ENCODE measurements at places on chromosomes 3 and 15.

DNA sequence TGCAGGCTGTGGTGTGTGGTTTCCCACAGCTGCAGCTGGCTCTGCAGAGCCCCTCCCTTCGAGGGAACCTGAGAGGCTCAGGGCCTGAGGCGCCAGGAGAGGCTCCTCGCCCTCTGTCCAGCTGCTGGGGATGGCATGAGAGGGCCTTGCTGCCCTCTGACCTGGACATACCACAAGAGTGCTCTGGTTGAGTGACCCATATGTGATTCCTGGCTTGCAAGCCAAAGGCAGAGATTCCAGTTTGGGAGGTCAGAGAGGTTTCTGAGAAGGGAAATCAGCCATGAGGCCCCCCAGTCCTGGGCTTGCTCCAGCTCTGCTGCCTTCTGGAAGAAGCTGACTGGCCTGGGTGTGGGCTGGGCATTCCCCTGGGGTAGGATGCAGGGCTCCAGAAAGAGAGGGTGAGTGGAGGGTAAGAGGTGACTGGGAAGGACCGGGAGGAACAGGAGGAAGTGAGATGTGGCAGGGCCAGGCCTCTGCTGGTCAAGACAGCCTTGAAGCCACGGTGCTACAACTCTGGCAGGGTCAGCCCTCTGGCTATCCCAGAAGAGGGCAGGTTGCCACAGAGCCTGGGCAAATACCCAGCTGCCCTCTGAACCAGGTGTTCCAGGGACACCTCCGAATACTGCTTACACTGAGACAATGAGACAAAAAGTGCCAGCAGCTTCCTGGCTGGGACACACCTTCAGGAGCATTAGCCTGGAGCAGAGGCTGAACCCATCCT, 16.0 kb upstream of the SRP14 start:
- peak; percentile 34 for ATAC-seq

DNA sequence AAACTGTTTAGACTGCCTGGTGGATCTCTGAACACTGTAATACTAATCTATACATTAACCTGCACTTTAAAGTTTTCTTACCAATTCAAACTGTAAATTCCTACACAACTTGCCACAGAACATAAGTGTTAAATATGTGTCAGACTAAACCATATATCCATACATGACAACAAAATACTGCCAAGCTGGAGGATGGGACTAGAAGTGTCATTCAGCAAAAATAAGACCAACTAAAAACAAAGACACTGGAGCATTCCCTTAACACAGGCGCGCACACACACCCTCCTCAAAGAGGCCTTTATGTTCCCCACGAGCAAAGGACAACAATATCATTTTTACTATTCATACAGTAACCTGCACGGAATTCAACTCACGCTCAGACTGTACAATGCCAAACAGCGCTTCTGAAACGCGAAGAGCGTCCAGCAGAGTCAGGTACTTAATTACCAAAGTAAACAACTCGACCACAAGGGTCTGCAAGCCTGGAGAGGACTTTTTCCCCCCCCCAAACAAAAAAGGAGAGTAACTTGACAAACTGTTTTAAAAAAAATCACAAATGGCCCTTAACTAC, 1.1 kb downstream of the DCUN1D1 start:
- no peak for ATAC-seq

DNA sequence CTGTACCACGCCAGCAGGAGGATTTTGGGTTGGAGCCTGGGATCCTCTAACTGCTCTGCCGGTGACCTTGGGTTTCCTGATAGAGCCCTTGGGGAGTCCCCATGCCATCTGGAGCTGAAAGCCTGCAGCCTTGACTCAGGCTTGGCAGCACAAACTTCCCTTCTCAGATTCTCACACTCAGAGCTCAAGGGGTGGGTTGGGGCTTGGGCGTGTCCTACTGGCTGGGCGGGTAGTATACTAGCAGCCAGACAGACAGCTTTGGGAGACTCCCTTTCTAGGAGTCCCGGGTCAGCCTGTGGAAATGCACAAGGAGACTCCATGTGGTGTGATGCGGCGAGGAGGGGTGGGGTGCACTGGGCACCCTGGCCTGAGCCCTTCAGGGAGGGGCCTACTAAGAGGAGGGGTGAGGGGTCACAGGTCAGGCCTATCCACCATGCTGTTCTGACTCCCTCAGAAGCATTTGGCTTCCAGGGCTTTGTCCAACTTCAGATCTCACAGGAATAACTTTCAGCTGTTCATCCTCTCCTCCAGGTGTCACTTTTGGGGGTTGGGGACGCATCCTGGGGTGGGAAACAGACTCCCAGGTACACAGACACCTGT, 21.6 kb upstream of the PLXNA1 start:
- ATAC-seq: no peak

DNA sequence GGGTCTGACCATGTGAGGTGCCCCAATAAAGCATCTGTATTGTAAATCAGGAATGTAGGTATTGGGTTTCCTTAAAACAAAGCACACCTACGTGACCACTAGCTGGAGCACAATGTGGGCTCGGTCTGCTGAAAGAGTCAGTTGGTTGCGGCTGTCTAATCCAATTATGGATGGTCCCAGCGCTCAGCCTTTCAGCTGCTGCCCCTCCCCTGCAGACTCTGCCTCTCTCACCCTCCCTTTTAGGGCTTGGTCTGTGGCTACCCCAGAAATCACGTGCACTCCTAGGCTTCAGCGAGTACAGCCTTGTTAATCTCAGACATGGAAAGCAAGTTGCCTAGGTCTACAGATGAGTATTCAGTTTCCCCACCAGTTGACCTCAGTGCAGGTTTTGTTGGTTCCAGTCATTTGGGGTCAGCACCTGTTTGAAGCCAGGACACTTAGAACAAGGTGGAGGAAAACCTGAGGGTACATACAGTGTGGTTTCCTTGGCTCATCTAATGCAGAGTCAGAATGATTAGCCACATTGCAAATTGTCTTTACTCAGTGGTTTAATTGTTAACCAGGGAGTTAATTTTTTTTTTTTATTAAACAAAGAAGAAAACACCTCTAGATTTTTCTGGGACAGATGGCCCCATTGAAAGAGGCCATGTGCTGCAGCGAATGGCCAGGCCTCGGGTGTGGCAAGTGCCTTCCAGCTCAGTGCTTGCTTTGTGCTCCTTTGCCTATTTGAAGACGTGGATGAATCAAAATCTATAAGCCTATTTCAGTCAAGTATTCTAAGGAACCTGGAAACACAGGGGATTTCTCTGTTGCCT, 137.7 kb downstream of the IGF1R start:
- ATAC-seq: peak; percentile 72

DNA sequence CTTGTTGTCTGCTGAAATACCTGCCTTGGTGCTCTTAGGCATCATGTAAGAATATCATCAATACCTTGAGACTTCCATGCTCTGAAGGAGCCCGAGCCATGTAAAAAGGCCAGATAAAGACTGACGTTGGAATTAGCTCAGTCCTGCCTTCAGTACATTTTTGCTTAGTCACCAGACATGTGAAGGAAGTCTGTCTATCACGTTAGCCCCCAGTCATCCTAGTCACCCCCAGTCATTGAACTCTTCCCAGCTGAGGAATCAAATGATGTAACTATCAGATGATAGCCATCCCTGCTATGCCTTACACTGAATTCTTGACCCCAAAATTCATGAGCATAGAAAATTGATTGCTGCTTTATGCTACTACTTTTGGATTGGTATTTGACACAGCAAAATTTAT, 351.2 kb upstream of the SGO1 start:
- no peak for ATAC-seq

GRCh38 chr3:128313071-128313725, 153.5 kb downstream of the DNAJB8 start:
- ATAC-seq: no peak

GRCh38 chr3:195238081-195238571, 32.8 kb downstream of the XXYLT1 start:
- ATAC-seq: no peak

- ATAC-seq: no peak
These were observed 1.5 kb downstream of the CD80 start for GRCh38 chr3:119557877-119558269.

DNA sequence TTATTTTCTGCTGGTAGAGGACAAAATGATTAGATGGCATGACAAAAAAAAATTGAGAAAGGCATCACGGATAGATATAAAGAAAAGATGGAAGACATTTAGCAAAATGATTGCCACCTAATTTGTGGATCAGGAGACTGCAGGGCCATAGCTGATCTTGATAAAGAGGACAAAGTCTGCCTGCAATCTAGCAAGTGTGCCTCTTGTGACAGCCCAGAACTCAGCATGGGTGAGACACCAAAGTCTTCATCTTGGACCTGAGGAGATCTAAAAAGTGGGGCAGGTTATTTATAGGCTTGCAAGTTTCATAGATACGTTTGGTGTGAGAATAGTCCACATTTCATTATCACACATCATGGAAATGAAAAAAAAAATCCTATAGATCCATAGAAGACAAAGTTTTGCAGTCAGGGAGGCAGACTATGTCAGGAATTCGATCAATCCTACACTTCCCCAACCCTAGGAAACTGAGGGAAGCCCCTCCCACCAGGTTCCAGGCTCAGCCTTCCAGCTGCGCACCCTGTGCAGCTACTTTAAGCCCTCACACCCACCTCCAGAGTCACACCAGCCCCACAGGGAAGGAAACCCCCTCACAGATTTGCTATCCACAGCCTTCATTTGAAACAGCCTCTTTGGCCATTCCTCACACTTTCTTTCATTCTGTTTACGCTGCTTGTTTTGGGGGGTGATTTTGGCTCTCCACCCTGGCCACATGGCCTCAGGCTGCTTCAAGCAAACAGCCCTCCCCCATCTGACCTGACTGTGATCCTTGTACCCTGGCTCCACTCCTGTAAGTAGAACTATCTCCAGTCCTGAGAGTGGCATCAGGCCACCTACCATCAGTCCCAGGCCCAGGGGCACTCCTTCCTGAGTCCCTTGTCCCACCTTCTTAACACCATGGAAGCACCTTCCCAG, 28.1 kb upstream of the KLHL6 start:
- ATAC-seq: no peak

- peak; percentile 9 for ATAC-seq
These were observed 16.4 kb upstream of the FURIN start for GRCh38 chr15:90851940-90852339.

- ATAC-seq: no peak
These were observed 129.0 kb downstream of the SEMA6D start for GRCh38 chr15:47846128-47846868.

DNA sequence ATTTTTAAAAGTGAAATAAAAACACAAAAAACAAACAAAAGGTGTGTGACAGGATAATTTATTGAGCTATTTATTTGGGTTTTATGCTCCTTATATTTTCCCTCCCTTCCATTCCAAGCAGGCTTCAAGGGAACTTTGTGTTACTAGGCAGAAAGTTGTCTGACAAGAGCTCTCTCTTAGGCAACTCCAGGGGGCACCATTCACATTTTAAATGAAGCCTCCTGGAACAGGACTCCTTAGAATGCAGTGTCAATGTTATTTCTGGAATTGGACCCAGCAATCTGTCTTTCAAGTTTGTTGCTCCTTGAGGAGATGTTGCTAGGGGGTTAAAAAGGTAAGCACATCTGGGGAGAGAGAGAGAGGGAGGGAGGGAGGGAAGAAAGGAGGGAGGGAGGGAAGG, 5.4 kb upstream of the RFX7 start:
- no peak for ATAC-seq

DNA sequence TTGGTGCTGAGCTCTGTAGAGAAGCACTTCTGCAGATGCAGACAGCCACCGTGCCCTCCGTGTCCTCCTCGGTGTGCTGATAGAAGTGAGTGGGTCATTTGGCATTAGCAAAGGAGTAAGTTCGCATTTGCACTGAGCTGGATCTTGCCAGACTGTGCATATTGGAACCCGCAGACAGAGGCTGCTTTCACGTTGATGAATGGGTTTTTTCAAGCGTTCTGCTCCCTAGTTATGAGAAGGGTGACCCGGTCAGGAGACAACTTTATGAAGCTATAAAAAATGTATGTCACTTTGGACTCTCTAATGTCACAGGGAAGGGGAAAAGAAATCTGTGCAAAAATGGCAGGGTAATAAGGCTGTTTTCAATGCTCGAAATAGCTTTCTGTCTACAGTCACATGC, 739.4 kb downstream of the MCTP2 start:
- no peak for ATAC-seq

DNA sequence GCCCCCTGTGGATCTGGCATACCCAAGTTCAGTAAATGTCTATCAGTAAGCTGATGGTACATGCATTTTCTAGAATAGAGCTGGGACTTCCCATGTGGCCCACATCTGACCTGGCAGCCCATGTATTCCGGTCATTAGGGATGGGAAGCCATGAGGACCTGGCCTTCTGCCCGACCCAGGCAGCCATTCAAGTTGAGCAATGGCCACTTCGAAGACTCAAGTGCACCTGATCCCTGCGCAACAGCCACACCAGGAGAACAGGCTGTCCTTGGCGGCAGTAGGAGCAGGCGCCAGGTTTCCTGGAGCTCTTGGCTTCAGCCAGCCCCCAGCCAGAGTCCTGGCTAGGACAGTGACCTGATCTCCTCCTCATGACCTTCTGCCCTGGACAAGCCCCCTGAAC, 14.6 kb downstream of the HEMK1 start:
- no peak for ATAC-seq

DNA sequence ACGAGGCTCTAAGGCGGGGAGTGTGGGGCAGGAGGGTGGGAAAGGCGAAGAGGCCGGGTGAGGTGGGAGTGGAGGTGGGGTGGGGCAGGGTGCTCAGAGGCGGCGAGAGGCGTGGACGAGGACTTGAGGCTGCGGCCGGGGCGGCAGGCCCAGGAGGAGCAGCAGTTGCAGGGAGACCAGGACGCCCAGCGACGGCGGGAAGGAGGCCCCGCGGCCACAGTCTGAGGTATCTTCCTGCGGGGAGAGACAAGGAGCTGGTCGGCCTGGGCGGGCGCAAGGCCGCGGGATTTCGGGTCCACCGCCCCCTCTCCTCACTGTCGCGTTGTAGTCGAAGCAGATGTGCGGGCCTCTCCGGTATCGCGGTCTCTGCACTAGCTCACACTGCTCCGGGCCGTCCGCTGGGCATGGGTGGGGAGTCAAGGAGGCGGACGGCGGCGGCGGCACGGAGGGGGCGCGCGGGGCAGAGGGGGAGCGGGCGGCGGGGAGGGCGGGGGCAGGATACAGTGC, 5.3 kb upstream of the TMEM115 start:
- peak; percentile 27 for ATAC-seq

DNA sequence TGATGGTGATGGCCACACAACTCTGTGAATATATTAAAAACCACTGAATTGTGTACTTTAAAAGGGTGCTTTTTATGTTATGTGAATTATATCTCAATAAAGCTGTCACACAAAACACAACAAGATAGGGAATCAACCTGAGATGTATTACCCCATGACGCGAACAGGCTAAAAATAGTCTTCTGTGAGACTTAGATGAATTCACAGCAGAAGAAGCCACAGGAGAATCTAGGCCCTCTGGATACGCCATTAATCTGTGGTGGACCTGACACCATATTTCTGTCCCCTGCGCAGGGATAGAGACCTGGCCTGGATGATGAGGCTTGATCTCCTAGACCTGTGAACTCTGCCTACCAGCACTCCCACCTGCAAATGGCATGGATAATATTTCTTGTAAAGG, 146.0 kb upstream of the HACD2 start:
- ATAC-seq: no peak

GRCh38 chr3:175355801-175356335, 496.7 kb downstream of the NAALADL2 start:
- ATAC-seq: no peak

GRCh38 chr3:158671821-158672214, 630 bp downstream of the LXN start:
- no peak for ATAC-seq

GRCh38 chr3:198051836-198052235, 91.8 kb downstream of the LMLN start:
- ATAC-seq: no peak

- ATAC-seq: no peak
These were observed 8.8 kb downstream of the TYRO3 start for GRCh38 chr15:41567862-41568261.

- ATAC-seq: no peak
These were observed 31.5 kb upstream of the XXYLT1 start for GRCh38 chr3:195302431-195302830.

- ATAC-seq: no peak
These were observed 232.8 kb downstream of the AGBL1 start for GRCh38 chr15:86312486-86312885.
